ENCODE measurements at places on chromosomes 2 and 18. TPM values are rescaled to one million over a fixed set of nuclear protein-coding genes. Genes with fewer than 3 reads are reported as not detected.

The PRSS56 gene
- not detected for total RNA-seq

The TNS1 gene
- 1.9 TPM for total RNA-seq

The FSHR gene
- 2.4 TPM for total RNA-seq

- peak; percentile 39 for DNase-seq
Measured at GRCh38 chr2:95074663-95075439, 46.8 kb downstream of the MRPS5 start.

- no peak for DNase-seq
Measured at GRCh38 chr2:19810637-19811036, 91.1 kb downstream of the TTC32 start.

DNA sequence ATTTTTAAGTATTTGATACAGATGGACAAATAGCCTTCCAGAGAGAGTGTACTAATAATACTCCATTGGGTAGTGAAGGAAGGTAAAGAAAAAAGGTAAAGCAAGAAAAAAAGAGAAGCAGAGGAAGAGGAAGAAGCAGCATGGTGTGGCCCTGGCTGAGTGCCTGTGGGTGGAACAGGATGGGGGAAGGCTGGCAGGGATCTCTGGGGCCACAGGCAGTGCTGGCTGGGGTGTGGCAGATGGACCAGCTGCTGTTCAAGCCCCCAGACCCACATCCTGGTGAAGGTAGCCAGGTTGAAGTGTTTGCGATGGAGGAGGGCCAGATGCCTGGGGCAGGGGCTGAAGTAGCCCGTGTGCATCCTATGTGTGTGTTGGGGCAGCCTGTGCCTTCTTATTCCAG is 79.0 kb downstream of the DYSF start:
- peak; percentile 18 for DNase-seq

GRCh38 chr2:209422191-209422754 is 1.6 kb upstream of the MAP2 start:
- no peak for DNase-seq

- no peak for DNase-seq
Measured at GRCh38 chr2:160747501-160748170, 254.0 kb upstream of the RBMS1 start.

DNA sequence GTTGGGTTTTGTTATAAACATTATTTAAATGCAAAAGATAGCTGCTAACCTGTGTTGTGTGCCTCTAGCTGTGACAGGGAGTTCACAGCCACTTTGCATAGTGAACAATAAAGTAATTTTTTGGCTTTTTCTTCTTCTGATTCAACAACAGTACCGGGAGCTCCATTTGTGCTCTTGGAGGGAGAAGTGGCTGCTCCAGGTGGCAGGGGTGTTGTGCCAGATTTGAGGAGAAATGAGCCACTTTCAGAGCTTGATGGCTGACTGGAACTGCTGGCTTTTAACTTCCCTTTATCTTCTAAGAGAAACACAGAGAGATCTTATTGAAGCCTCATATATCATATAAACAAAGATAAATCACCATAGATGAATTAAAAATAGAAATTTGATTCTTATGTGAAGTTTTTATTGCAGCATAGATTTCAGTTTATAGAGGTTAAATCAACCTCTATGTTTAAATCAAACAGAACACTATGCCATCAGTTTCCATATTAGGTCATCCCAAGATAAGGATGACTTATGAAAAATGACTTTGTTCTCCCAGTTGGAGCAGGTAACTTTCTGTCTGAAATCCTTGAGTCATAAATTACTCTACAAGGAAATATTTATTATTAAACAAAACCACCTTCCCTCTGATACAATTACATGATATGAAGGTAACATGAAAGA is 182.0 kb upstream of the SESTD1 start:
- DNase-seq = no peak

DNA sequence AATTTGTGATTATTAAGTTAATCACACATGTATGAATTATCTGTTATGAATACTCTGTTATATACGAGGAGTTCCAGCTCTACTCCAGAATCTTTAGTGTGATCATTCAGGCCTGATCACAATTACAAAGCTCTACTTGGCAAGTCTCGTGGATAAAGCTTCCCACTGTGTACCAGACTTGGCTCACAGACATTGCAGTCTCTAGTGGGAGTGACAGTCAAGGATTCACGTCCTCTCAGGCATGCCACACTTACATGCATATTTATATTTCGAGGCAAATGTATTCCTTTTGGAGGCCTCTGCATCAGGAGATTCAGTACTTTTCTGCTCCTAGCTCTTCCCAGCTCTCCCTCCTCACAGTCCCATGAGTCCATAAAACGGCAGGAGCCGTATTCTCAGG is 403.4 kb upstream of the CDH7 start:
- no peak for DNase-seq

DNA sequence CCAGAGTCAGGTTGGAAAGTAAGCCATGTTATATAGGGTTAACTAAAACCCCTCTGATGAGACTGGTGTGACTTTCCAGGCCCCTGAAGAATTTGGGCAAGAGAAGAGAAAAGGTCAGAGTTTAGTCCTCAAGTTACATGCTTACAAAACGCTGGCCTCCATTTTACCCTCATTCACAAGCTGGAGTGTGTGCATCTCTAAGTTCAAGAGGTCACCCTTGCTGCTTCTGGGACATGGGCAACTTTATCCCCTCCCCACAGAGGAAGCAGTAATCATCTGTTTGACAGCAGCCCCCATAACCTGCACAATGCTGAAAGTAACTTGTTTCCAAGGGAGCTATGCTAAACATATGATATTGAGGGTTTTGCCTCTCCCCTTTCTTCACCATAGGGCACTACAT is 85.2 kb upstream of the CCDC195 start:
- peak; percentile 54 for DNase-seq

GRCh38 chr2:19474128-19474527 is 115.7 kb upstream of the OSR1 start:
- DNase-seq = no peak

DNA sequence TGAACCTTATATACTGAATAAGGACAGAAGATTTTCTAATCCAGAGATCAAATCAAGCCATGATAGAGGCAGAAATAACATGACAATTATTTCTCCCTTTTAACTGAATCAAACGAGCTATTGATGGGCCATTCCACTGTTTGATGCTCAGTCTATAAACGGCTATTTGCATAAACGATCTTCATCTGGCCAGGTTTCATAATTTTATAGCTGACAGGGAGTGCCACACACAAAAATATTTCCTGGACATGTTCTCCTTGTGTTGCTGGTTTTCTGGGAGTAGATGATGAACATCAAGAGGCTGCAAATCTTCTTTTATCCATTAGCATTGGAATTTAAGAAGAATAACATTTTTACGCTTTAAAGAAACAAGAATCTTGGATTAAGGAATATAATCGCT is 63.1 kb downstream of the ACVR1C start:
- DNase-seq = no peak

DNA sequence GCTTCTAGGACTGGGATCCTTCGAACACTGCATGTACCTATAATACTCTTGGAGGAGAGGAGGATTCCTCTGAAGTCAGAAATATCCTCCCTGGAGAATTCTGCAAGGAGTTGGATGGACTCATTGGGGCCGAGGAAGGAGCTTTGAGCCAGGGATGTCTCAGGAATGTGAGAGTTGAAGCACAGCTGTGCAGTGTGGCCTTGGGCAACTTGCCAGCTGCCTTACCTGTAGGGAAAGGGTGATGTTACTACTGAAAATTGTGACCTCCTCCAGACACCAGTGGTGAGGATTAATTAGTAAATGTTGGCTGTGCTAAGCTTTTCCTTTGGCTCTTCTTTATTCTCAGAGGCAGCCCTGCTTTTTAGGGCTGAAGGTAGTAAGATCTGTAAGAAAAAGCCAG is 41.4 kb downstream of the FMNL2 start:
- no peak for DNase-seq

GRCh38 chr2:135890835-135891234 is 14.6 kb upstream of the MCM6 start:
- DNase-seq = no peak

- peak; percentile 89 for DNase-seq
Measured at GRCh38 chr18:80247393-80247841, at the start of gene PARD6G. TSS of gene PARD6G (minus strand) at chr18:80247514. CDS start at chr18:80247348, 166 bp downstream.

DNA sequence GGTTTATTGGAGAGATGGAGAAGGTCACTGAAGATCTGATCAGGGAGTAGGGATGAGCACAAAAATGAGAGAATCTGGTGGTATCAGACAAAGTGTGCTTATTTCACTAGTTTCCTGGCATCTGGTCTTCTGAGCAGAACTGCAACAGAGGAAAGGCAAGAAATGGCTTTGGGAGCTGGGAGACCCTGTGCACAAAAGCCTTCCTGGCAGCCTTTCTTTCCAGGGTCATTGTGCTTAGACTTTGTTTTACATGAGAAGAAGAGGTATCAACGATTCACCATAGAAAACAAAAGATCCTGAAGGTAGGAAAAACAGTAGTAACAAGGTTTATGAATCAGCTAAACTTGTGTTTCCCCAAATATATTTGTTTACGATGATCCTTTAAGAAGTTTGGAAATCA is 162.9 kb downstream of the CNTNAP5 start:
- DNase-seq = no peak

- DNase-seq = no peak
Measured at GRCh38 chr2:5933669-5934068, 241.5 kb downstream of the SOX11 start.
